ENCODE measurements at places on chromosomes 3 and 15.

- DNase-seq, result no peak
These were observed 59.4 kb downstream of the MCTP2 start for GRCh38 chr15:94290730-94291129.

DNA sequence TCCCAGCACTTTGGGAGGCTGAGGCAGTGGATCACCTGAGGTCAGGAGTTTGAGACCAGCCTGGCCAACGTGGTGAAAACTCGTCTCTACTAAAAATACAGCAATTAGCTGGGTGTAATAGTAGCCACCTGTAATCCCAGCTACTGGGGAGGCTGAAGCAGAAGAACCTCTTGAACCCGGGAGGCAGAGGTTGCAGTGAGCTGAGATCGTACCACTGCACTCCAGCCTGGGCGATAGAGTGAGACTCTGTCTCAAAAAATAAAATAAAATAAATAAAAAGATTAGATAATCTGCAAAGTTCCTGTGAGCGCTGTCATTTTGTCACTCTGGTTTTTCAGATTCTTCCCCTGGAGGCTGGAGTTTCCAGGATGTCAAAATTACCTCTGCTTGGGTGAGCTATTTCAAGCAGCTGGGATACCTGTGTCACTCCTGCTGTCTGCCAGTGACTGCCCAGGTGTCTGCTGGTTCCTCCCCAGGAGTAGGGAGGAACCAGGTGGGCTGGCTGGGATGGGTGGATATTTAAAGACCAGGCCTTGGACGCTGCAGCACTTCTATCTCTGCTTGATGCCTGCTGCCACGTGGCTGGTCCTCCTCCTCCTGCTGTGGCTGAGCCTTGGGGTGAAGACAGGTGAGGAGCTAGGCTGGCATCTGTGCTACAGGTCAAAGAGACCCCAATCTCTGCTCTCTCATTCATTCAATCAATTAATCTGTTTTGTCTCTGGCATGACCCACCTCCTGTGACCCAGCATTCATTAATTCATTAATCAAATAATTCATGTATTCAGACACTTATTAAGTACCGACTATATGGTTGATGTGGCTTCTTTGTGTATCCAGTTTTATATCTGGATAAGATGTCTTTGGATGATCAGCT, 19.5 kb upstream of the MUC20 start:
- DNase-seq, result no peak

DNA sequence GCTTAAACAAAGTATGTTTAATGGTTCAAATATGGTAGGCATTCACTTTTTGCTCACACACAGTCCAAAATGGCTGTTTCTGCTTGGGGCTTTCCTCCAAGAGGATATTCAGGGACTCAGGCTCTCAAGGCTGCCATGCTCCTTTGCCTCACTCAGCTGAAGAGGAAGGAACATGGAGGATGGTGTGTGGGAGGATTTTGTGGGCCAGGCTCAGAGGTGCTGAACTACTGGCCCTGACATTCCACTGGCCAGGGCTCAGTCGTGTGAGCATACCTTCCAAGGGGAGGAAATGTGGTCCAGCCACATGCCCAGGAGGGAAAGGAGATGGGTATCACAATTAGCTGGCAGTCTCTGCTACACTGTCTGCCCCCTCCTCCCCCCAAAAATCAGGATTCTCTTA, 8.7 kb downstream of the PXYLP1 start:
- DNase-seq, result no peak

DNA sequence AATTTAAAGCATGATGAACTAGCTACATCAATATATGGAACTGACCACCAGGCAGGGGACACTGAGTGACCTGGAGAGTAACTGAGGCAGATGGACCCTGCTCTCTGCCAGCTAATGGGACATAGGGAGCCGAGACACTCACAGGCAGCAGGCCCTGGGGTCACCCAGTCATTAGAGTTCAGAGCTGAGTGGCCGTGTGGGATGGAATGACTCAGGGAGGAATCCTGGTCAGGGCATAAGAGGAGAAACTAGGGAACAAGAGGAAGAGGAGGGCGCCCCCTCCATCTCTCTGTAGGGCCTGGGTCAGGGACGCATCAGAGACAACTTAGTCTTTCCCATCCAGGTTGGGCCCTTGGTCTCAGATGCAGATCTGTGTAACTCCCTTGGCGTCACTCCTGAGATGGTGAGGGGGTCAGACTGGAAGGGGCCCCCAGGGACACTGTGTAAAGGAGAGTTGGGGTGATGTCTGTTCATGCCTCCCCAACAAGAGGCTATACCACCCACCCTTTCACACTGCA, 39.8 kb downstream of the CCDC12 start:
- no peak for DNase-seq

GRCh38 chr15:70362886-70363285, 265.2 kb upstream of the TLE3 start:
- DNase-seq, result peak; percentile 78

GRCh38 chr15:76823303-76823702, 81.8 kb downstream of the SCAPER start:
- DNase-seq, result no peak

GRCh38 chr3:44105571-44105970, 136.1 kb upstream of the TOPAZ1 start:
- DNase-seq, result no peak

- DNase-seq, result no peak
These were observed 309.8 kb downstream of the GBE1 start for GRCh38 chr3:81451611-81452010.

Measured in retina (tissue), 1 donor.